Astrocyte (in vitro differentiated cells and primary cell): ENCODE measurements at places on chromosomes 7 and 10. TPM values are rescaled to one million over a fixed set of nuclear protein-coding genes. Genes with fewer than 3 reads are reported as not detected.

The GIMAP6 gene
- total RNA-seq = not detected in 2 replicates

The THNSL1 gene
- total RNA-seq = 2.7 and 3.1 TPM in 2 replicates

The CYP2C18 gene
- not detected in 2 replicates for total RNA-seq

- no peak for DNase-seq
Observed at GRCh38 chr7:67438198-67438882, 441.7 kb downstream of the TYW1 start.

DNA sequence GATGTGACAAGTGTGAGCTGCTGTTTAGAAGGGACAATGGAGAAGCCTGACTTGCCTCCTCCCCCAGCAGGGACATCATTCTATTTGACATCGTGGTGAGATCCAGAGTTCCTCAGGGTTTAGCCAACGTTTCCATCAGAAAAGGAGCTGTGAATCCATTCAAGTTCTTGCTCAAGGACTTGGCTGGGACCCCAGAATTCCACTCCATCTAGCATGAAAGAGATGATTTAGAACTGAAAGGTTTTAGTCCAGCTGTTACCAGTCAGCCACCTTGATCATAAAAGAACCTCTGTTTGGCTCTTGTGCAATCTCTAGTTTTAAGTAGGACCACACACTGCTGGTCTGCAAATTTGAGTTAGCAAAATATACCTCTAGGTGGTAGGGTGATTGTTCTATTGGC is 337.6 kb downstream of the FRMD4A start:
- DNase-seq = peak; percentile 85

- no peak for DNase-seq
Observed at GRCh38 chr10:107085665-107086525, 78.6 kb downstream of the SORCS1 start.

- no peak for DNase-seq
Observed at GRCh38 chr10:126391192-126391885, 3.1 kb upstream of the ADAM12 start.

- DNase-seq = no peak
Observed at GRCh38 chr10:6525599-6526165, 54.4 kb downstream of the PRKCQ start.

GRCh38 chr10:70903262-70903921 is 15.0 kb upstream of the PCBD1 start:
- no peak for DNase-seq
